ENCODE measurements at places on chromosomes 13 and 19. TPM values are rescaled to one million over a fixed set of nuclear protein-coding genes. Genes with fewer than 3 reads are reported as not detected.

KLF1 gene
- polyA plus RNA-seq: not detected

CFD gene
- 3.3 TPM for polyA plus RNA-seq

DNA sequence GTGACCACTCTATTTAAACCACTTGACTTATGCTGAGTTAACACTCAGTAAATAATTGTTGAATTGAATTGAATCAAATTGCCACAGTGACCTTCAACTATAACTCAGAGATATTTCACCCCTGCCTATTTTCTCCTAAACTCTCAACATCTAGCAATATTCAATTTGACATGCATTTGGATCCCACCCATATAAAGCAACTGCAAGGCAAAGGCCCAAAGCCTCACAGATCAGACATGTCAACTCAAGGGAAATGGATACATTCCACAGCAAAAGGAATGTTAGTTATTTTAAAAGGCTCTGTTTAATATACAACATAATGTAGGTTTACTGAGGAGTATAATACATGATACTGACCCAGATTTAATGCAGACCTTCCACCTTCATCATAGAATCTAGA is 107.4 kb downstream of the KCTD12 start:
- DNase-seq: no peak

GRCh38 chr13:34044041-34044440 is 226.1 kb downstream of the RFC3 start:
- DNase-seq: peak; percentile 82

DNA sequence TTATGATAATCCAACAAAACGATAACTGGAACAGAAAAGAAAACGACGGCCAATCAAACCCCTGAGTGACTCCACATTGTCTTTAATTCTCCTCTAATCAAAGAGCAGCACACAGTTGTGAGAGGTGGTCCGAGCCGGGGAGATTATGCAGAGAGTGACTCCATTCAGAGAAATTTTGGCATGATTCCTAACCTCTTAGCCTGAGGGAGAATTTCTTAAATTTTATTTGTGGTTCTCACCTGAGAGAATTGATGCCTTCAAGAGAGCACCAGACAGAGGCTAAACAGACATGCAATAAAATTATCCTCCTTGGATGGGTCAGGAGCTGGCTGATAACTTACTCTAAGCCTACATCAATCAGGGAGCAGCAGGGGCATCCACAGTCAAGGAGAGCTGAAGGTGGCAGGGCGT is 310.0 kb upstream of the KLF12 start:
- peak; percentile 61 for DNase-seq
